T-helper 2 cell (primary cell): ENCODE measurements at places on chromosomes 6 and 20.

DNA sequence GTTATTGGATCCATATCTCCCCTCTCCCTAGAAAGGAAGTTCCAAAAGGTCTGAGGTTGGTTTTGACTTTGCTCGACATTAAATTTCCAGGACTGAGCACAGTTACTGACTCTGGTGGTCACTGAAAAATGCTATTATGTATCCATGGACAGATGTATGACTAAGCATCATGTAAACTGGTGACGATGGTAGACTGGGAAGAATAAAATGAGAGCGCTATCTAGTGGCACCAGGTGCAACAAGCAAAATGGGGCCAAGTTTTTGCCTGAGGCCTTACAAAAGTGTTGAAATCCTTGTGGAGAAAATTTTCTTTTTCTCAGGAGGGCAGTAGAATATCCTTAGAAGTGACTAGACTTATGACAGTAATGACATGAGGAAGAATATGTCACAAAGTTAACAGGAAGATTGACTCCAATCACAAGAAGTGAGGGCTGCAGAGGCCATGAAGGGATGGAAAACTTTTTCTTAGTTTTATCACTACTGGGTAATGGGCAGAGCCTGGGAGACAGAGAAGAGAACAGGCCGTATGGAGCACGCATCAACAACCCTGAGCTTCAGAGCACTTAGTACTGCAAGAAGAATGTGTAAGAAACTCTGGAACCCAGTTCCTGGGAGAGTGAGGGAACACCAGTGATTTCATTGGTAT, 88.9 kb upstream of the ELOVL5 start:
- DNase-seq: no peak

- DNase-seq: no peak
Measured at GRCh38 chr6:28927846-28928245, 4.1 kb upstream of the TRIM27 start.

- DNase-seq: no peak
Measured at GRCh38 chr6:149934249-149935156, 7.3 kb upstream of the ULBP2 start.

- DNase-seq: no peak
Measured at GRCh38 chr20:17023806-17024205, 203.0 kb upstream of the PCSK2 start.

GRCh38 chr6:108002365-108003221, 44.6 kb upstream of the SEC63 start:
- DNase-seq: no peak

GRCh38 chr6:143941852-143942627, 66.0 kb downstream of the PLAGL1 start:
- DNase-seq: peak; percentile 35

DNA sequence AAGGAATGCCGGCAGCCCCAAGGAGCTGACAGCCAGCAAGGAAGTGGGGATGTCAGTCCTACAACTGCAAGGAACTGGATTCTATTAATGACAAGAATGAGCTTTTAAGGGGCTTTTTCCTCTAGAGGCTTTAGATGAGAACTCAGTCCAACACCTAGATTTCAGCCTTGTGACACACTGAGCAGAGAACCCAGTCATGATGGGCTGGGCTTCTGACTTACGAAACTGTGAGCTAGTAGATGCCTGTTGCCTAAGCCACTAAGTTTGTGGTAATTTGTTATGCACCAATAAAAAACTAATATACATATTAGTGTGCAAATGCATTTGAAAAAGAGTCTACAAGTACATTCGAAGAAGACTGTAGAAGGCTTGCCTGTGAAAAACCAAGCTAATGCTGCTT, 263.3 kb downstream of the SOX4 start:
- no peak for DNase-seq

DNA sequence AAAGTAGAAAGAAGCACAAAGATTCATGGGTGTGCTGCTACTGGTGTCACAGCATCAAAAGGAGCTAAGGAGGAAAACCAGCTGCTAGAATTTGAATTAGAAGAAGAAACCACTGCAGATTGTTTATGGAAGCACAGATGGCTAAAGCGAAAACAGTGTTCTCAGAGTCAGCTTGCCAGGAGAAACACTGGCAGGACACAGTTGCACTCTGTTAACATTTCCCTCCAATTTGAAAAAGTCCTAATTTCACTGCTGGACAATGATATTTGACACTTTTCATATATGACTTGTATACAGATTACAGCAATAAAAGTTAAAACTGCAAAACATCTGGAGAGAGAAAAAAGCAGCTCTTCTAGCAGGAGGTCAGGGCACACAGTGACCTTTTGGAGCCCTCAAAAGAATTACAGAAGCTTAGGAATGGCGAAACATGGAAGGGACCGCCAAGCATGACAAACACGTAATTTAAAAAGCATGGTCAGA, 314.5 kb downstream of the COL12A1 start:
- DNase-seq: no peak

- no peak for DNase-seq
Measured at GRCh38 chr6:164185471-164185871, 771.0 kb downstream of the QKI start.

DNA sequence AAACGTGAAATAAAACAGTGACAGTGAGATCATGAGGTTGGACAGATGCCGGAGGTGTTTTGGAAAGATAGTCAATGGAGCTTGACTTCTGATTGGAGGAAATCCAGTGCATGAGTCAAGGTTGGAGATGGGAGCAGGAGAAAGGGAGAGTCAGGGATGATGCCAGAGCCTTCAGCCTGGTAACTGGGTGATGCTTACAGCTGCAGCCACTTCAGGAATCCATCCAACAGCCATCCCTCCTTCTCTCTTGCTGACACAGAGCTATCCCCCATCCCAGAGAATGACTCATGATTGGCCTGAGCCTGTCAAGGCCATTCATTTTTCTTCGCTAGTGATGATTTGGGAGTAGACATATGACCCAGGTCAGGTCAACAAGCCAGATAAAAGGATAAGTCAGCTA, 112.8 kb downstream of the SAMD5 start:
- no peak for DNase-seq

GRCh38 chr6:156279261-156279969, 497.8 kb upstream of the ARID1B start:
- no peak for DNase-seq

- peak; percentile 23 for DNase-seq
Measured at GRCh38 chr20:46438156-46438750, 31.8 kb upstream of the ELMO2 start.

- no peak for DNase-seq
Measured at GRCh38 chr6:121838842-121839241, 403.4 kb downstream of the GJA1 start.

- no peak for DNase-seq
Measured at GRCh38 chr20:62485062-62485700, 9.4 kb upstream of the GATA5 start.

GRCh38 chr6:12324748-12325147, 34.6 kb downstream of the EDN1 start:
- no peak for DNase-seq

- DNase-seq: peak; percentile 45
Measured at GRCh38 chr6:127186889-127187288, 68.4 kb downstream of the RSPO3 start.

DNA sequence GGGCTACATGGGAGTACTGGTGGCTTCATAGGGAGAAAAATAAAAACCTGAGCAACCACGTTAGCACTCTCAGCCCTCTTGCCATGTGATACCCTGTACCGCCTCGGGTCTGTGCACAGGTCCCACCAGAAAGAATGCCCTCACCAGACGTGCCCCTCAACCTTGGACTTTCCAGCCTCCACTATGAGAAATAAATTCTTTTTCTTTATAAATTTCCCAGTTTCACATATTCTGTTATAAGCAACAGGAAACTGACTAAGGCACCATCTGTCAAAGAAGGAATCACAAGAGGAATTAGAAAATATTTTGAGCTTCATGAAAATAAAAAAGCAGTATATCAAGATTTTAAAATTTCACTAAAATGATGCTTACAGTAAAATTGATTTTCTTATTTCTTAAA, 168.4 kb upstream of the BMP5 start:
- no peak for DNase-seq

GRCh38 chr6:134029495-134030455, 22.6 kb downstream of the SLC2A12 start:
- DNase-seq: no peak

GRCh38 chr6:118252474-118252873, 295.6 kb upstream of the PLN start:
- no peak for DNase-seq

DNA sequence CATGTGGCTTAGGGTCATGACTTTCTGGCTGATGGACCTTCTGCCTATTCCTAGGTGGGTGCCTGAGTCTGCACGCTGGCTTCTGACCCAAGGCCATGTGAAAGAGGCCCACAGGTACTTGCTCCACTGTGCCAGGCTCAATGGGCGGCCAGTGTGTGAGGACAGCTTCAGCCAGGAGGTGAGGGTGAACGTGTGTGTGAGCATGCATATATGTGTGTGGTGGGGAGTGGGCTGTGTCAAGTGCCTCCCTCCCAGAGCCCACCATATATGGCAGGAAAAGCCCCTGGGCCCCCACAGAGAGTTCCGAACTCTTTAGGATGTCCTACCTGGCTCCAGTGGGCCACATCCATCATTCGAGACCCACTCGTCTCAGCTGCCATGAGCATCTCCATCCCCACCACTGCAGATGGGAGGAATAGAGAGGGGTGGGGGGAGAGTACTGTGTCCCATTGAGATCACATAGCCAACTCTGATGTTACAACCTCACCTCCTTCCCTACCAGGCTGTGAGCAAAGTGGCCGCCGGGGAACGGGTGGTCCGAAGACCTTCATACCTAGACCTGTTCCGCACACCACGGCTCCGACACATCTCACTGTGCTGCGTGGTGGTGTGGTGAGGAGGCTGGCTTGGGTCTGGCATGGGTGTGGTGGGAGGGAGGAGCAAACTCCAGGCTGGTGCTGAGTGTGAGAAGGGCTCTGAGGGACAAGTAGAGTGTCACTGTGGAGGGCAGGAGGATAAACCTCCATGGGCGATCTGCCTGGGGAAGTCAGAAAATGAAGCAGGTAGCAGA, 3.2 kb downstream of the SLC22A7 start:
- no peak for DNase-seq

DNA sequence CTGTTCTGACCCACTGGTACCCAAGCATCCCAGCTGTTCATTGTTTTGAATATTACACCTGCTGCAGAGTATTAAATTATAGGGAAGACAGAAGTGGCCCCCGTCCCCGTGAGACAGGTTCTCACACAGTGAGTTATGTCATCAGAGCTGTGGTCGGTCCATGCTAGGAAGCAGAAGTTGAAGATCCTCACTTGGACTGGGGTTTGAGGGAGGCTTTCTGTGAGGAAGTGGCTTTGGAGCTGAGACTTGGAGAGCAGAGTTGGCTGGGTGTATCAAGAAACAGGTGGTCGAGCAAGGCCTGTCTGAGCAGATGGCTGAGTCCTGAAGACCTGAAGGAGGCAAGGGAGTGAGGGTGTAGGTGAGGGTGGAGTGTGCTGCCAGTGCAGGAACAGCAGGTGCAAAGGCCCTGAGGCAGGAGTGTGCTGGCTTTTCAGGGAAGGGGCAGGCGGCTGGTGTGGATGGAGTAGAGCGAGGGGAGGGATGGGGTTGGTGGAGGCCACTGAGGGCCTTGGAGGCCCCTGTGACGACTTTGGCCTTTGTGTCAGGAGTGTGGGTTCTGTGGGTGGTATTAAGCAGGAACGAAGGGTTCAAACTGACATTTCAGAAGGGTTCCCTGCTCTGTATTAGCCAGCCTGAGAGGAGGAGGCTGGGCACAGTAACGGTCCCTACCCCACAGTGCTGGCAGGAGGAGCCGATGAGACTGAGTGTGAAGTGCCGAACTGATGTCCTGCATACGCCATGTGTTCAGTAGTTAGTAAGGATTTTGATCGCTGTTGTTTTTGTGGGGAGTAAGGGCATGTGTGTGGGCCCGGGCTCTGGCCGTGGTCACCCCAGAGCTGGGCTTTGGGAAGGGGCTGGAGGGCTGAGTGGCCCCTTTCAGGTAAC, 11.8 kb downstream of the SRC start:
- DNase-seq: no peak

DNA sequence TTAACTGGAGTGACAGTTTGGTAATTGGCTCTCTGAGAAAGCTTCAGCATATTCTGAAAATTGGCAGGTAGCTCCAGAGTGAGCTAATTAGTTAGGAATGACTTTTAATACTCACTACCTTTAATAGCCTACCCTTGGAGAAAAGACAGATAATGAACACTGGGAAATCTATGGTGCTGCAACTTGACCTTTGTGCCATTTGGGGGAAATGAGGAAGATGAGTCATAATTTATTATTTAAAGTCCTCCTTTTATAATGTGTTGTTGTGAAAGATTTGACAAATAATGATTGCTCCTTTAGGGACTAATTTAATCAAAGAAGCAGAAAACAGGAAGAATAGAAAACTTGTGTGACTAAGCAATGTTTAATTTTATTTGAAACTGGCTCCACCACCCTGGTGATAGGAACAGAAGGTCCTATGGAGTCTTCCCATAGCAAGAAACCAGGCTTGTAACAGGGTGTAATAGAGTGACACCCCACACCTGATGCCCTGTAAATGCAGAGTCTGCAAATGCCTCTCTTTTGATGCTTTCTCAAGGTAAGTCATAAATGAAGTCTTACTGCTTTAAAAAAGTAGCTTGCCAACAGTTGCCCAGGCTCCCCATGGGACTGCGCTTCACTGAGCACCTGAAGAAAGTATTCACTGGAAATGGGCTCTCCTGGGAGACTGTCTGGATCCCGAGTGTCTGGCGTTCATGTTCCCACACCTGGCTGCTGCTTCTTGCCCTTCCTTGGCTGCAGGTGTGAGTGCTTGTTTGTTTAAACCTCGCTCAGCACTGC, 134.4 kb downstream of the LRRC1 start:
- DNase-seq: no peak

GRCh38 chr6:145139140-145139850, 596.0 kb downstream of the EPM2A start:
- DNase-seq: no peak

DNA sequence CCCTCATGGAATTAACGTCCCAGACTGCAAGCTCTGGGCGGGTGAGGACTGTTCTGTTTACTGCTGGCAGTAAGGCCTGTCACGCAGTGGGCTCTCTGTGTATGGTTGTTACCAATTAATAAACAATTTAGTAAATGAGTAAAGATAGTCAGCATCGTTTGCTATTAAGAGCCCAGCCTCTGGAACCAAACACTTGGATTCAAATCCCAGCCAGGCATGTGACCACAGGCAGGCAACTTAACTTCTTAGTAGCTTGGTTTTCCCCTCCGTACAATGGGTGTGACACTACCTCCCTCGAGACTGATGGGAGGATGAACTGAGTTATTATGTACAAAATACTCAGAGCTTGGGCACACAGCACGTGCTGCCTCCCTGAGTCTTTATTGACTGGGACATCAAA, 137.7 kb upstream of the ARMC2 start:
- DNase-seq: no peak

- DNase-seq: no peak
Measured at GRCh38 chr20:57146155-57146554, 120.3 kb downstream of the BMP7 start.
